ENCODE measurements at places on chromosomes 6 and 20.

DNA sequence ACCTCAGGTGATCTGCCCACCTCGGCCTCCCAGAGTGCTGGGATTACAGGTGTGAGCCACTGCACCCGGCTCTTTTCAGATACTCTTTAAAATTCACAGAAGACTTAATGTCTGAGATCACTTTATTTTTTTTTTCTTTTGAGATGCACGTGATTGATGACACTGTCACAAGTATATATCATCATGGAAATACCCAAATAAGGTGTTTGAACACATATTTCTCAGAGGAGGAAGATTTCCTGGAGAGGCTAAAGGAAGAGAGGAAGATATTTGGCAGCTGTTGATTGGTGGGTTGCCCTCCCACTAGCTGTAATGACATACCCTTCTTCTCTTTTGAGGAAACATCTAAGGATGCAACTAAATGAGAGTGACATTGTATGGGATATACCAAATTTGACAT is 225.9 kb upstream of the CITED2 start:
- no peak for DNase-seq

- no peak for DNase-seq
Observed at GRCh38 chr6:13013681-13014503, 297.3 kb downstream of the PHACTR1 start.

GRCh38 chr20:25470045-25470444 is 62.6 kb downstream of the GINS1 start:
- DNase-seq = no peak

DNA sequence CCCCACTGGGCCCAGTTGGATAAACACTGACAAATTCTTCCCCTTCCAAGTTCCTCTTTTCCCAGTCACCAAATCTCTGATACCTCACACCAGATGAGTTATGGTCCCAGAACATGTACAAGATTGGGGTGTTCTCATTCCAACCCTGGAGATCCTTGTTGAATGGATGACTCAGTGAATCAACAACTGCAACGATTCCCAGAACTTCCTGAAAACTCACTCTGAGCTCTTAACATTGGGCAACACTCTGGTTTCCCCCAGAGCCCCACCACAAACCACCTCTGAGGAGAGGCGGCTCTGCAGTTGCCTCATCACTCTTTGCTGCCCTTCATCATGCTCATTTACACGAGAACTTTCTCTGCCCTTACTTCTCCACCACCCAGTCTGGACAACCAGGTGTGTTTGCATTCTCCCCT is 115.2 kb downstream of the MRPL14 start:
- peak; percentile 95 for DNase-seq

- no peak for DNase-seq
Observed at GRCh38 chr6:107977283-107977682, 19.3 kb upstream of the SEC63 start.

- no peak for DNase-seq
Observed at GRCh38 chr20:2521369-2522305, 12.9 kb upstream of the ZNF343 start.

DNA sequence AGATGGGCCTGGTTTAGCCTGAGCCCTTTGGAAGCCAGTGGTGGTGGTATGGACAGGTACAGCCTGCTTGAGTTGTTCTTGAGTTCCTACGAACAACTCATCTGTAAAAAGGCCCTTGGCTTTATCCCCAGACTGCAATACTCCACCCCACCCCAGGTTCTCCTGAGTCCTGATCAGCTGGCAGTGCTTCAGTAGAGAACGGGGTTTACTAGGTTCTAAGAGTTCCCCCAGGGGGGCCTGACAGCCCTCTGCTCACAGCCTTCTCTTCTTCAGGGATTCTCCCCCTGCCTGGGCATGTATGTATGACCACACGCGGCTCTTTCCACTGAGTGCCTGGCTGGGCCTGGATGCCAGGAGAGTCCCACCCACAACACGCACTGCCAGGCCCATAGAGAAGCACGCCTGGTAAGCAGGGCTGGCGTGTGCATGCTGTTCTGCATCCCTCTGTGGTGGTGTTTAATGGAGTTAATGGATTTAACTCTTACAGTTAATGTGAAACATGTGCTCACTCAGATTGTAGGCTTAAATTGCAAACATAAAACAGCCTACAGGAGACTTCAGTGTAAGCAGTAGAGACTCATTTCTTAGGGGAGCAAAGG is 44.3 kb upstream of the SLC4A11 start:
- DNase-seq = no peak

DNA sequence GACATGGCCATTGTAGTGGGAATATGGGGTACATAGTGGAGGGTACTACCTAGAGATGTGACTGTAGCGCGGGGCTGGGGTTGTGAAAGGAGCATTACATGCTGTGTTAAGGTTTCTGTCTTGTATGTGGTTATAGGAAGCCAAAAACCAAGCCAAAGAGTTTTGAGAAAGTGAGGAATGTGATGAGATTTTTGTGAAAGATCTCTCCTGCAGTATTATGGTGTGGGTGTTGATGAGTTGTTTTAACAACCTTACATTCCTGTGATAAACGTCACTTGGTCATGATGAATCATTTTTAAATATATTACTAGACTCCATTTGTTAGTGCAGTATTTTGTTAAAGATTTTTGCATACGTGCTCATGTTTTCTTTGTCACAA is 48.9 kb downstream of the ZFAND3 start:
- peak; percentile 54 for DNase-seq

DNA sequence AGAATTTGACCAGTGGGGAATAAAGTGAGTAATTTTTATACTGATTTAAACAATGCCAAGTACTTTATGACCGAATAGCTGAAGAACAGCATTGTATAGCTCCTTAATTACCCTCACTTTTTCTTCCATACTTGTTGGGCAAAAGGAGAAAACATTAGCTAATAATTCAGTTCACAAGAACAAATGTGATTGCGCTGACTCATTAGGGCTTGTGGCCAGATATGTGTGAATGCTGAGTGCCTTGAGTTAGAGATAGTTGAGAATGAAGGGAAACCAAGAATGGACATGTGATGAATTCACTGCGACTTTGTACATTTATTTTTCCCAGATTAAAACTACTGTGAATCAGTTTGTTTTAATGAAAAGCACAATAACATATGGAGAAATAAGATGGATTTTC is 669.4 kb downstream of the TFAP2A start:
- no peak for DNase-seq

DNA sequence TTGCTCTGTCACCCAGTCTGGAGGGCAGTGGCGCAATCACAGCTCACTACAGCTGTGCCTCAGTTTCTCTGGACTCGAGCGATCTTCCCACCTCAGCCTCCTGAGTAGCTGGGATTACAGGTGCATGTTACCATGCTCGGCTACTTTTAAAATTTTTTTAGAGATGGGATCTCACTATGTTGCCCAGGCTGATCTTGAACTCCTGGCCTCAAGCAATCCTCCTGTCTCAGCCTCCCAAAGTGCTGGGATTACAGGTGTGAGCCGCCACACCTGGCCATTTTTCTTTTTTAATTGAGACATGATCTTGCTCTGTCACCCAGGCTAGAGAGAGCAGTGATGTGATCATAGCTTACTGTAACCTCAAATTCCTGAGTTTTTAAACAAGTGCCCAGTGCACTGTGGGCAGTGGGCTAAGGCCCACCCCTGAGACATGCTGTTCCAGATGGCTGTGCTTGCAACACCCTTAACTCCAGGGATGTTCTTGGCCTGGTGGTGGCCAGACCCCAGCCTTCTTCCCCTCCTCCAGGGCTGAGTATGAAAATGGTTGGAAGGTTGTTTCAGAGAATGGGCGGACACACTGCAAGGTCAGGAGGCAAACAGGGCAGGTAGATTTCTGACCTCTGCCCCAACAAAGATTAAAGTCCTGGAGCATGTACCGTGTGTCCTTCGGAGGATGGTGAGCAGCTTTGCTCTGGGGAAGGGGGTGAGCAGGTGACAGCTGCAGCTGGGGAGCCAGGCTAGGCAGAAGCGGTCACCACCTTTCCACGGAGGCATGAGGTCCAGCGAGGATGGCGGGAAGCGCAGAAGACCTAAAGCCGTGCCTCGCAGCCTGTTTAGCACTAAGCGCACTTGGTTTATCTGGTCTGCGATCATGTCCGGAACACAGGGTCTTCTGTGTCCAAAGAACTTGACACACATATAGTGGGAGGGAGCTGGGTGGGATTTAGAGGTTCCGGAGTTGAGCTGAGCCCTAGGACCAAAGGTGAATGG is 1.4 kb upstream of the FAM83C start:
- DNase-seq = no peak

DNA sequence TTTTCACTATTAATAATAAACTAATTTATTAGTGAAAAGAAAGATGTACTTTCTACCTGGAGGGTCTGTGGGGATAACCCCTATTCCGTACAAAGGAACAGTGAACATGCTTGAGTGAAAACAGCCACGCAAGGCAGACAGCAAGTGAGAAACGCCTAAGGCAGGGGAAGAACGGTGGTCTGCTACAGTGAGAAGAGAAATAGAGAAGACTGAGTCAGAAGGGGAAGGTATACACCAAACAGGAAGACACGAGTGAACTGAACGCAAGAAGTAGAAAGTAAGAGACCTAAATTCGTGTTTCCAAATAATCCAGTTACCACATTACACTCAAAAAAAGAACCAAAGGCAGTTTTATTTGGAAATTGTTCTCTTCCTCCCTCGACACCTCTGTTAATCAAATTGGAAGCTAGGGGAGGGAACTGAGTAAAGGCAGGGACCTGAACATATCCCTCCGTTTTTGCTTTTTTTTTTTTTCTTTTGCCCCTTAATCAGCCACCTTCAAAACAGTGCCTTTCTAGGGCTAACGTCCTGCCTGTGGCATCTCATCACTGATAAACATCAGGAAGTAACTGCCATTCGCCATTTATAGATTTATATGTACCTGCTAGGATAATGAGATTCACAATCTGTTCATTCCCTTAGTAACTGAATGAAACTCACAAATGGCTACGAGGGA is 48.9 kb downstream of the ATXN1 start:
- DNase-seq = no peak

DNA sequence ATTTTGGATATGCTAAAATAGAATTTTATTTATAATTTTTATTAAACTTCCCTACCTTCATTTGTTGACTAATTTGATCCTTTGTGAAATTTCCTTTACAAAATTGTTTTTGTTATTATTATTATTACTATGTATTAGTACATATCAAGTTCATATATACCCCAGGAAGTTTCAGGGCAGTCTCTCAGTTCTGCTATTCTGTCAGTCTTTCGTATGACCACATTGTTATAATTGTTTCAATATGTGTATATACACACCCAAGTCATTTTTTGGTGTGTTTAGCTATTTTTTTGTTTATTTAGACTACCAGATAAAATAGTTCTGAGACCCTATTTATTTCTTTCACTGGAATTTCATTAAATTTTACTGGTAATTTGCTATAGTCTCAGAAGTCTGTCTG is 72.1 kb downstream of the NKAIN2 start:
- DNase-seq = no peak

- DNase-seq = no peak
Observed at GRCh38 chr6:33983109-33983716, 162.7 kb downstream of the GRM4 start.

All from AG09309 (cell line).